Endothelial cell (in vitro differentiated cells): ENCODE measurements at places on chromosomes 3 and 15. TPM values are rescaled to one million over a fixed set of nuclear protein-coding genes. Genes with fewer than 3 reads are reported as not detected.

GRCh38 chr3:177618873-177619733 lies 421.8 kb upstream of the TBL1XR1 start:
- H3K27me3 ChIP-seq, result no peaks in the 10 kb centered on the region
- no peaks in the 10 kb centered on the region for H3K36me3 ChIP-seq
- no peak overlapping the region for H3K4me3 ChIP-seq
- H3K27ac ChIP-seq, result no peak overlapping the region
- H3K4me1 ChIP-seq, result peaks cover 16% of the 10 kb centered on the region
- no peak for DNase-seq

- H3K36me3 ChIP-seq, result no peaks in the 10 kb centered on the region
- no peak overlapping the region for H3K27ac ChIP-seq
- DNase-seq, result no peak
- peaks cover 3% of the 10 kb centered on the region for H3K4me1 ChIP-seq
These were observed 1035.3 kb downstream of the FHIT start for GRCh38 chr3:60215946-60216345.

GRCh38 chr15:69435985-69436384 lies 16.6 kb upstream of the RPLP1 start:
- no peak overlapping the region for H3K27ac ChIP-seq
- no peak for DNase-seq

The LEO1 gene
- total RNA-seq, result 25.5 TPM

GRCh38 chr3:62710751-62711150 lies 164.5 kb downstream of the CADPS start:
- peaks cover 8% of the 10 kb centered on the region for H3K4me1 ChIP-seq
- H3K27me3 ChIP-seq, result peaks cover 2% of the 10 kb centered on the region
- H3K27ac ChIP-seq, result no peak overlapping the region
- H3K4me3 ChIP-seq, result no peak overlapping the region
- no peak for DNase-seq

GRCh38 chr3:67648229-67648628 lies 6.2 kb downstream of the SUCLG2 start:
- H3K4me1 ChIP-seq, result peaks cover 9% of the 10 kb centered on the region
- no peak overlapping the region for H3K27ac ChIP-seq
- no peak overlapping the region for H3K4me3 ChIP-seq
- no peaks in the 10 kb centered on the region for H3K36me3 ChIP-seq
- peaks cover 2% of the 10 kb centered on the region for H3K27me3 ChIP-seq

GRCh38 chr3:152556731-152557254 lies 278.1 kb upstream of the P2RY1 start:
- no peak overlapping the region for H3K27ac ChIP-seq
- H3K4me3 ChIP-seq, result no peak overlapping the region
- peaks cover 4% of the 10 kb centered on the region for H3K4me1 ChIP-seq
- no peaks in the 10 kb centered on the region for H3K36me3 ChIP-seq
- DNase-seq, result no peak

- DNase-seq, result no peak
- H3K27me3 ChIP-seq, result peaks cover 1% of the 10 kb centered on the region
- no peaks in the 10 kb centered on the region for H3K36me3 ChIP-seq
These were observed 41.2 kb upstream of the XCR1 start for GRCh38 chr3:46068501-46068900.

DNA sequence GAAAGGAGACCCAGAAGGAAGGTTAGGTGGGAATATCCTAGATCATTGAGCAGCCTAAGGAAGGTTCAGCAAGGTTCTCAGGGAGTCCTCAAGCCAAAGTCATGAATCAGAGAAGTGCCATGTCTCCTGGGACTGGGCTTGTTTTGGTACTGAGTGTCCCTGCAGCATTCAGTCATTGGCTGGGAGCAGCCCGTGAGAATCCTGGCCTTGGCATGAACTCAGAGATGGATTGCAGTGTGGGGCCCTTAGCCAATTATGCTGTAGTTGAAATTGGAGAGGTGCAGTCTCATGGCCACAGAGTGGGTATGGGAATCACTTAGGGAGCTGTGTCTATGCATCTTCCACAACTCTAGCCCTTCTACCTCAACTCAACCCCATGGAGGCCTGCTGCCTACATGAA lies 17.0 kb upstream of the PPM1L start:
- no peak for DNase-seq
- no peaks in the 10 kb centered on the region for H3K36me3 ChIP-seq
- no peak overlapping the region for H3K4me3 ChIP-seq
- no peak overlapping the region for H3K27ac ChIP-seq
